ENCODE measurements at places on chromosomes 2 and 18.

GRCh38 chr18:50819027-50819727, 639 bp downstream of the MRO start:
- DNase-seq: no peak

DNA sequence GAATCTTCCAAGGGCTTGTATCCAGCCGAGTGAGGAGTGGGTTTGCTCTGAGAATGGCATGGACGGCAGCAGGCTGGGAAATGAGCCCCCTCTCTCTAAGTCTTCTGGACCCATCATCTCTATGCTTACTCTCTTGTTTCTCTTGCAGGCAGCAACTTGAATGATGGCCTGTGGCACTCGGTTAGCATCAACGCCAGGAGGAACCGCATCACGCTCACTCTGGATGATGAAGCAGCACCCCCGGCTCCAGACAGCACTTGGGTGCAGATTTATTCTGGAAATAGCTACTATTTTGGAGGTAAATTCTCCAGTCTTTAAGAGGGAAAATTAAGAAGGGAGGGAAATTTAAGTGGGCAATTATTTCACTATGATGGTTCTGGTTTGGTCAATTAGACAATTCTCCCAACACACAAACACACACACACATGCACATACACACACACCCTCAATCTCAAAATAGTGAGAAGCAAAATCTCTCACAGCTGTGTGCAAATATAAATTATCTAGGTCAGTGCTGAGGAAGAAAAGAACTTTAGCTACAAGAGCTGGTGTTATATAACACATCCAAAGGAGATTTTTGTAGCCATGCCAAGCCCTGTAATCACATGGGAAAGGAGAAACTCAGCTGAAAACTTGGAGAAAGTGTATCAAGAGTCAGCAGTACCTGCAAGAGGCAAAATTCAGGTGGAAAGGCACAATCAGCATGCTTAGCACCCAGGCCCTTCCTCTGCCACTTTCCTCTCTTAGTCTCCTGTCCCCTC, 499.2 kb downstream of the CNTNAP5 start:
- DNase-seq: no peak

- DNase-seq: no peak
These were observed 300.4 kb downstream of the SETBP1 start for GRCh38 chr18:44981121-44981520.

DNA sequence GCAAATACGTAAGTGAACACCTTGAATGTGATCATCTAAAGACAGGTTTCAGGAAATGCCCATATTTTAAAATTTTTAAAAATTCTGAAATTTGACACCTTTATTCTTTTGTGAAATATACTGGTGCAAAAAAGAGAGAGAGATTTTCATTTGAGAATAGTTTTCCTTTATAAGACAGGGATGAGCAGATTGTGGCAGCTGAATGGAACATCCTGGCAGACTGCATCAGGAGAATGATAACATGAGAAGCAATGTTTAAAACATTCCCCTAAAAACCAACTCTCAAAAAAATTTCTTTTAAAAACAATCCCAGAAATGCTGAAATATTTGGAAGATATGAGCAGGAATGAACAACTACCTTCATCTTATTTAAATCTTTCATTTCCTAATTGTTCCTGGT, 744.8 kb upstream of the ID2 start:
- no peak for DNase-seq

- DNase-seq: no peak
These were observed 29.4 kb downstream of the THADA start for GRCh38 chr2:43566461-43566729.

DNA sequence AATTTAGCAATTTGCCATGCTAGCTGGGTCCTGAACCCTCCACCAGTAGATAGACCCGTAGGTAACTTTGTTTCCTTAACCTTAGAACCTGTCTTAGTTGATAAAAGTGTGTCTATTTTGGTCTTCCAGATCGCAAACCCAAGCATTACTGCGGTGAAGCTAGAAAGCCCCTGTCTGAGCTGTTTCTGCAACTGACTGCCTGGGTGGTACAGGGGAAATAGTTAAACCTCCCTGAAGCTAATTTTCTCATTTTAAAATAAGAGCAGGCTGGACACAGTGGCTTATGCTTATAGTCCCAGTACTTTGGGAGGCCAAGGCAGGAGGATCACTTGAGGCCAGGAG, 101.7 kb upstream of the MSH2 start:
- no peak for DNase-seq

All from central memory CD4-positive, alpha-beta T cell (primary cell).